Tongue (tissue), 3 donors: ENCODE measurements at places on chromosomes 7 and 10.

- no peak for DNase-seq
These were observed 1250.9 kb downstream of the TYW1 start for GRCh38 chr7:68247571-68247970.

- DNase-seq, result no peak
These were observed 372.5 kb upstream of the MKI67 start for GRCh38 chr10:128498746-128499145.

DNA sequence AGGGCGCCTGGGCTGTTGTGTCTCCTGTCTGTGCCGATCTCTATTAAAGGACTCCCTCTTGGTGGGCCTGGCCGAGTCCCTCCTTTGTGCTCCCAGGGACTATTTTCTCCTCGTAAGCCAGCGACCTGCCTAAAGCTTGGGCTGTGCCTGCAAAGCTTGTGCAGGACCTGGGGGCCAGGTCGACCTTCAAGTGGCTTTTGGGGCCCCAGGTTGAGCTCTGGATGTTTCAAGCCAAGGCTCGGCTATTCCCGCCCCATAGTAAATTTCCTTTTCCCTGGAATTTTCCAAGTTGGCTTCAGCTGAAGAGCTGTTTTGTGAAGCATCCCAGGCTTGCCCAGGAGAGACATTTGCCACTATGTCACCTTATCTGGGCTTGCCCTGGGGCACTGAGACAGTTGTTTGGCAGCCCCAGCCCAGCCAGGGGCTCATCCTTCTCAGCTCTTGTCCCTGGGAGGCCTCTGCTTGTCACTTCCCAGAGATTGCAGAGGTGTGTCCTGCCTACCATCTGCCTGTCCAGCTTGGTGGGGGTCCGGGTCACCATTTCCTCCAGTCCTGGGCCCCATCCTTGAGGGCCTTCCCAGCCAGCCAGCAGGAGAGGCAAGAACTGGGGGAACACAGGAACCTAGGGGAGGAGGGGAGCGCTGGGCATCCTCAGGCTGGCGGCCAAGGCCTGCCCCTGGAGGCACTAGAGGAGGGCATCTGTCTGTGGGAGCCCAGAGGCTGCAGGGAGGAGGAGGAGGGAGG, 20.2 kb downstream of the ZMIZ2 start:
- no peak for DNase-seq

DNA sequence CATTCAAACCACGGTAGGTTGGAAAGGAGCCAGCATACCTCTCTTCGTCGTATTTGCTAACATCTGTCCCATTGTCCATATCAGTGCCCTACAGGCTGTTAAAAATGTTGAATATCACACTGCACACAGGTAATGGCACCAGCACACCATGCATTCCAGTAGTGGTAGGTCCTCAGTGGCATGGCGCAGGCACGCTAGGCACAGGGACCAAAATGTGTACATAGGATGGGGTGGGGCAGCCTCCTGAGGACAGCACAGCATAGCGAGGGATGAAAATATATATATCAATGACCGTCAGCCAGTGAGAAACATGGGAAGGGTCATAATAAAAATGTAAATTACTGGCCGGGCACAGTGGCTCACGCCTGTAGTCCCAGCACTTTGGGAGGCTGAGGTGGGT, 99.9 kb upstream of the CTBP2 start:
- DNase-seq, result no peak

DNA sequence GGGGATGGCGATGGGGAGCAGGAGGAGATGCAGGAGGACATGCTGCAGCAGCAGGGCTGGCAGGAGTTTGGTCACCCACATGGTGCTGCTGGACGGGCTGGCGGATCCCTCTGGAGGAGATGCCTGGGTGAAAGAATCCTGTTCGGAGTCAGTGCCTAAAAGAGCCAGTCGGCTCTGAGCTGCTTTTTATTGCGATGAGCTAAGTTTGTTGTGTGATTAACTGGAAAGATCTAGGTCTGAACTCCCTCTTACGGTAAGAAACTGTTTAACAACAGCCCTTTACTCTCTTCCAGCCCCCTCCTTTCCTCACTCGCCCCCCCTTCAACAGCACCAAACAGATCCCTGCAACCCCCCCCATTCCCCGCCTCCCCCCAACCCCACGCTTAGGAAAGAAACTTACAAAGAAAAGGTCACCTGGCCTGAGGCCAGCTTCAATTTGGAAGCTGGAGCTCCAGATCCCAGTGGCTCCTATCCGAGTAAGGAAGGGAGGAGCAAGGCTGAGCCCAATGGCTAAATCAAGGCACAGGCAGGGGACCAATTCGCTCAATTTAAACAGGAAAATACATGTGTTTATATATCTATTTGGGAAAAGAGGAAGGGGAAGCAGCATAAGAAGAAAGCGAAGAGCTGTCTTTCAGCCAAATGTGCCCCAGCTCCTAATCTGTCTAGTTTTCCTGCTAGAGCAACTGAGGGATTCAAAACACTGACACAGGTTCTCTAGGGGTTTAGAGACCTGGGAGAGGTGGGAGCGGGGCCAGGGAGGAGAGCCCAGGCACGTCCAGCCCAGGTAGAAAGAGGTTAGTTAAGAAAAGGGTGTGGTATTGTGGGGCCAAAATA, at the start of gene HGF:
Gene HGF, minus strand, starts transcription at position 157 of the 837 bp plus-strand sequence. Its CDS starts 76 bp downstream, at position 81.
- peak; percentile 78 for DNase-seq

- no peak for DNase-seq
These were observed 415.5 kb upstream of the COBL start for GRCh38 chr7:51732116-51732515.

DNA sequence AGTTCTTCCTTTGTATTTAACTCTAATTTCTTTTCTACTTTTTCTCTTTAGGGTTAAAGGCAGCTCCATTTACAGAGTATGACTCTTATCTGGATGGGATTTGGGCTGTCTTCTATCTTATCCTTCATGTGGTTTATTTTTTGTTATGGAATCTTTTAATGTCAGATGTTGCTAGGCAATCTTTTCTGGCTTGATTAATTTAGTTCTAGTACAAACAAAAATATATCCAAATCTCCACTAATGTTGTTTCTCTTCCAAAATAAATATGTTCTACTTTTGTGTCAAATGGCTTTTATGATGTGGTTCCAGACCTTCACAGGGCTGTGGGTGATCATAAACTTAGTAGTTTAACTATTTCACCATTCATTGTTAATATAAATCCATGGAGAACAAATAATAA, 246.9 kb downstream of the AHR start:
- DNase-seq, result no peak

GRCh38 chr10:125265579-125265955, 105.2 kb upstream of the CTBP2 start:
- no peak for DNase-seq

GRCh38 chr10:131513901-131514300, 202.4 kb upstream of the TCERG1L start:
- peak; percentile 13 for DNase-seq

DNA sequence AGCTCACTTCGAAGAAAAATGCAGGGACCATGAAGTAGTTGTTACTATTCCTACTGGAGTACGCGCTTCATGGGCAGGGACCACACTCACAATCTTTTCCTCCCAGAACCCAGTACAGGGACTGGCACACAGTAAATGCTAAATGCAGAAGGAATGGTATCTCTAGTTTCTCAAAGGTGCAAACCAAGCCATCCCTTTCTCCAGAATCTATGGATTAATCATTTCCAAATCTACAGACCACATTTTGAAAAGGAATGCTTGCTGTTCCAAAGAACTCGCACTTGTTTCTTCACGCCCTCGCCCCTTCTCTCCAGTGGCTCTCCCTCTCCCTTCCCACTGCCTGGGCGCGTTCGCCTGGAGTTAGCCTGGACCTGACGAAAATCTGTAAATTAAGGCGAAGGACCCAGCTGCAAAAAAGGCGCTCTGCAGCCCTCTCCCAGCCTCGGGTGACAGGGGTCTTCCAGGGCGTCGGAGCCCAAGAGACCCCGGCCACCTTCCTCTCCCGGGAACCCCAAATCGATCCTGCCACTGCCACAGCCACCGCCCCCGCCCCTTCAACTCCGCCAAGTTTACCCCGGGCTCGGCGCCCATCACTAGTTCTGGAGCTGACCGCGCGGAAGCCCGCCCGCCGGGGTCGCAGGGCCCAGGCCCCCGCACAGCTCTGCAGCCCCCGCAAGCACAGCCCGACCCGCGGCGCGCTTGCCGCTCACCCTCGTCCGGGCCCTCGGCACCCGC, 527 bp downstream of the PDIA4 start:
- DNase-seq, result peak; percentile 39

GRCh38 chr10:54434782-54435181, 366.2 kb downstream of the PCDH15 start:
- DNase-seq, result no peak

DNA sequence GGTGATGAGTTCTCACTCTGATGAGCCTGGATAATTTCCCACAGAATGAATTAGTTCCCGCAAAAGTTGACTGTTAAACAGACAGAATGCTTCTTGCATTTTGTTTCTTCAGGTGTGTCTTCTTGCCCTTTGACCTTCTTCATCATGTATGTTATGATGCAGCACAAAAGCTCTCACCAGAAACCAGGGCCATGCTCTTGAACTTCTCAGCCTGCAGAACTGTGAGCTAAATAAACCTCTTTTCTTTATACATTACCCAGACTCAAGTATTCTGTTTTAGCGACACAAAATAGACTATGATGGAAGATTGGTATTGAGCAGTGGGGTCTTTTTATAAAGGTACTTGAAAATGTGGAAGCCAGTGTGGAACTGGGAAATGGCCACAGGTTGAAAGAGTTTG, 95.2 kb upstream of the TNS3 start:
- DNase-seq, result no peak

DNA sequence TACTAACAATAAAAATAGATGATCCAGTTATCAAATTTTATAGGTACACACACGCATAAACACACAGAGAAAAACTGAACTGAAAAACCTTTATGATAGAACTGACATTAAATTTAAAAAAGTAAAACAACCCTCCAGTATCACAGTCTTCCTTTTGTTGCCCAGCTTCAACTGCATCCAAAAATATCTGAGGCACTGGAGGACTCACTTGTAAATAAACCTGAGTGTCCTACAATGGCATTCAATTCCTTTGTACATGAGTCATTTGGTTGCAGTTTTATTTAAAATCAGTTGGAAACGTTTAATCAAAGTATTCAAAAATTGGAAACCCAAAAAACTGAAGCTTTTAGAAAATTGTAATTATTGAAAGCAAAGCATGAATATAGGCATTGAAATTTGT, 265.2 kb upstream of the CSTF2T start:
- no peak for DNase-seq

DNA sequence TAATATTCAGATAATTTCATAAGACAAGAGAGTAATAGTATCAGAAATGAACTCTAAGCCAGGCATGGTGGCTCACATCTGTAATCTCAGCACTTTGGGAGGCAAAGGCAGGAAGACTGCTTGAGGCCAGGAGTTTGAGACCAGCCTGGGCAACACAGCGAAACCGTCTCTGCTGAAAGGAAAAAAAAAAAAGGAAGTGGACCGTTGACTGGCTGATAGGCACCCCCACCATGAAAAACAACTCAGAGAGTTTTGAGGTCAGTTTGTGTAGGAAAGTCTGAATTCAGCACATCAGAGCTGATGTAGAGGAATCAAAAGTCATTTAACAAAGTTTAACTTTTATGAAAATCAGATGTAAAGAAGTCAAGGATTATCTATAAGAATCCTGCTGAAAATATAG, 63.2 kb upstream of the AMPH start:
- no peak for DNase-seq
